Stimulated activated CD4-positive, alpha-beta T cell treated with anti-CD3 and anti-CD28 coated beads, TNF-alpha, amount 100 ng/mL, for 1 hour (primary cell): ENCODE measurements at places on chromosomes 7 and 10.
A peak's percentile ranks its signal among the peaks of the same experiment; 100 is the strongest.

GRCh38 chr7:11343136-11343535 is 369.5 kb downstream of the PHF14 start:
- no peak for DNase-seq

- DNase-seq = no peak
These were observed 74.3 kb downstream of the SAMD9 start for GRCh38 chr7:93043385-93043985.

DNA sequence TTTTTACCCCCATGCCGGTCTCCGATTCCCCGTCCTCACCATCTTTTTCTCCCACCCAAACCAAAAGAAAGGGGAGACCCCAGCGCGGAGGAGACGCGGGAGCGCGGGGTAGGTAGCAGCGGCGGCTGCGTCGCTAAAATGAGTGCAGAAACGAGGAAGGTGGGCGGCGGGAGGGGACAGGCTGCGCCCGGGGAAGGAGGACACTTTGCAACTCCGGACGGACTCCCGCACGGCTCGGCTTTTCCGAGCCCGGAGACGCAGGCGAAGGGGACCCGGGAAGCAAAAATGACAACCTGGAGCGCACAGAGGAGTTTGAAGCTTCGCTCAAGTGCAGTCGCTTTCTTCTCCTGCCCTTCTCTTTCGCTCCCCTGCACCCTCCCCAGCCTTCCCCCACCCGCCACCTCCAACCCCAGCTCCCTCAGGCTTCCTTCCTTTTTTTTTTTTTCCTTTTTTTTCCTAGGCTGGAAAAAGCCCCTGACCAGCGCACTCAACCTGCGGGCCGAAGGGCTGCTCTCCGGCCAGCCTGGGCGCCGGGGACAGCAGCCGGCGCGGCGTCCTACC is 453 bp downstream of the SFMBT2 start:
- peak; percentile 36 for DNase-seq

- DNase-seq = no peak
These were observed 12.7 kb upstream of the PDLIM1 start for GRCh38 chr10:95303535-95303934.

DNA sequence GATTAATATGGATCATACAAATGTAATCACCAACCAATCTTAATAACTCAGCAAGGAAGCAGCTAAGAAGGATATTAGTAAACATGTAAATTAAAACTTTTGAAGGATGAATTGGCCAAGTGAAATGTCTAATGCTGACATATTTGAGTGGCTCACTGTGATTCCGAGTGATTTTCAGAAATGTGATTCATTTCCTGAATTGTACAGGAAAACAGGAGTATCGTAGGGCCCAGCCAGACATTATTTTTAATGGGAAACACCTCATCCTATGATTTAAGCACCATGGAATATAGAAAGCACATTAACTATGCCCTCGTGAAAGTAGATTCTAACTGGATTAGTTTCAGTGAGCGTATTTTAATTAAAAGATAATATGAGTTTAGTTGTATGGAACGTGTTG is 82.3 kb downstream of the LHFPL3 start:
- DNase-seq = no peak

DNA sequence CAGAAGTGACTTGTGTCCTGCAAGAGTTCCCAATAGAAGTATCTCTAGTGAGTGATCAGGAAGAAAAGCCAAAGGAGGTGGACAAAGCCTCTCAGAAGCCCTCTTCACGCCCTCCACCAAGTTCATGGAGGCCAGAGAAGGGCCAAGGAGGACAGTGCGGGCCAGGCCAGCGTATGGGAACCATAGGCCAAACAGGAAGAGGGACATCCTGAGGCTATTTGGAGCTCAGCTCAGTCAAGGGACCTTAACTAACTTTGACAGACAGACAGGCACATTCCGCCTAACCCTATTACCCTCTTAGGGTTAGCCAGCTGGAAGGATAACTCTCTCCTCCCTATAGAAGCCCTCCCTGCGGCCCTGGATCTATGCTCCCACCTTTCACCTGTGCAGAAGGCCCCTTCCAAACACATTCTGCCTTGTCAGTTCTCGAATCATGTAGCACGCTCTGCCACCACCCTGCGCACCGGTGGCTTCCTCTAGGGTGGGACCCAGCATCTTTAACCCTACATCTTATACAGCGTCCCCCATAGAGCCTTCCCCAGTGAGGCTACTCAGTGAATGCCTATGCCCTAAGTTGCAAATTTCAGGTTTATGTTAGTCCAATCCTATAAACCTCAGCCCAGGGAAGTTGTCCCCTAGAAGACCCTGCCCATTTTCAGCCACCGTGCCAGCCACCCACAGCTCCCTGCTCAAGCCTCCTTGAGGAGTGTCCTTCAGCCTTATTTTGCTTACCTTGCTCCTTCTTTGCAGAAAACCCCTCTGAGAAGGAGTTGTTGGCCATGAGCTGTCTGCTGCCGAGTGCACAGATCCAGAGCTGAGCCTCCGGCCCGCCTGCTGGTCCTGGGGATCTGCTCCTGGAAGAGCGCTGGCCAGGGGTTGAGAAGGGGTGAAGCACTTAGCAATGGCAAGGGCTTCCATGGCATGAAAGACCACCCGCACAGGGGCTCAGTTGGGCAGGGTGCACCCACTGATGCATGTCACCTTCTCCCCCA is 36.9 kb downstream of the FRMPD2 start:
- no peak for DNase-seq

- DNase-seq = no peak
These were observed 2.5 kb upstream of the LFNG start for GRCh38 chr7:2517026-2517425.

DNA sequence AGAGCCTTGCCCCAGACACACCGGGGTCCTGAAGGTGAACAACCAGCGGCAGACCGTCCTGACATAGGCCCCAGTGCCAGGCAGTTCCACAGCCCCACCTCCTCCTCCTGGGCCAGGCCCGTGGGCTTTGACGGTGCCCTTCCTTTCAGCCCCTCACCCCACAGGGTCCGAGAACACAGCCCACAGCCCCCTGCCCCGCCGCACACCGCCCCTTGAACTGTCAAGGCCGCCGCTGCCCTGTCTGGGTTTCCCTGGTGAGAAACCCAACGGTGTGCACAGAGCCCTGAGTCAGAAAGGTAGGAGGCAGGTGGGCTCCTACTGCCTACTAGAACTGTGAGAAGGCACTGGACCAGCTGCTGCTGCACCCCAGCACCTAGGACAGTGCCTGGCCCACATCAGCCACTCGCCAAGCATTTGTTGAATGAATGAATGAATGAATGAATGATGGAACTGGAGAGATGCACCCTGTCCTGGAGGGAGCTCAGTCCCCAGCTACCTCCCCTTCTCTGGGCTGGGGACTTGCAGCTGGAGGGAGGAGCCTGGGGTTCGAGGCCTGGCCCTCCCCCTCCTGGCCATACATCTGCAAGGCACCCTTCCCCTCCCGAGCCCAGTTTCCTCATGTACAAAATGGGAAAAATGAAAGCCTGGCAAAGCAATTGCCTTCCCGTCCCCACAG is 117.9 kb downstream of the SLIT1 start:
- no peak for DNase-seq

GRCh38 chr10:24574578-24575155 is 149.0 kb downstream of the ARHGAP21 start:
- DNase-seq = no peak

DNA sequence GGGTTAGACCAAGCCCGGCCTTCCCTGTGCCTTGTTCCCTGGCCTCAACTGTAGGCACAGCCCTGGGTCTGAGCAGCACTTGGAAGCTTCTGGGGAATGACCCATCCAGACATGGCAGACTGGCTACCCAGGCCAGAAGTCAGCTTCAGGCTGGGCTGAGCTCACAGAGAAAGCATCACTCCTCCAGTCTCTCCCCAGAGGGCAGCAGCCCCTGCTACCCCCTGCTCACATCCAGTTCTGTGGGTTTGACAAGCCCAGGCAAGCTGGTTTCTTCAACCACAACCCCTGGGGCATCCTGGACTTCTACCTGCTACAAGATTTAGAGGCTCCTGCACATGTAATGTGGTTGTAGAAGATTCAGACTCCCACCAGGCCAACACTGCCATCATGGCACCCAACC is 9.0 kb downstream of the C10orf71 start:
- DNase-seq = no peak

- DNase-seq = no peak
These were observed 23.9 kb downstream of the FAM171A1 start for GRCh38 chr10:15347150-15347549.

DNA sequence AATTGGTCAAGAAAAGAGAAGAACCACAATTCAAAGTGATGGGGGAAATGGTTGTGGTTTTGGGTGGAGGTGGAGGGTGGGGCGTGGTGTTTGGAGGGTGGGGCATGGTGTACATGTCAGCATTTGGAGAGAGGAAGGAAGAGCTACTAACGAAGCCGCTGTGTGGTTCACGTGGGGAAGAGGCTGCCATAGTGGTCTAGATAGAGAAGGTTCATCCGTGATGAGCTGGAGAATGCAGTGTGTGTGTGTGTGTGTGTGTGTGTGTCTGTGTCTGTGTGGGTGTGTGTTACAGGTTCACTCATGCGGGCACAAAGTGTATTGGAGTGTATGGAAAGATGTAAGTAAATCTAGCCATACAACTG is 6.1 kb upstream of the VCL start:
- DNase-seq = peak; percentile 43

DNA sequence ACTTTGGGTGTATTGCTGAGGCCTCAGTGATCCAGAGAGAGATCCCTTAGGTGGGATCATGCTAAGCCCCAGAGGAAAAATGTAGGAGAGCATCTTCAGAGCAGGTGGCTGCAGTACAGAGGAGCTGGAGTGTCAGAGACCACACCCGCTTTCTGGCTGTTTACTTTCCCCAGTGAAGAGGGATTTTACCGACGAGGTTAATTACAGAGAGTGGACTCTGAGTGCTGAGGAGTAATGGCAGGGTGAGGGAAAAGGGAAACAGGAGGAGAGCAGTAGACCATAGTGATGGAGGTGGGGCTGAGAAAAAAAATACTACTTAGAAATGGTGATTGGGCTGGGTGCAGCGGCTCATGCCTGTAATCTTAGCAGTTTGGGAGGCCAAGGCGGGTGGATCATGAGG is 43.3 kb upstream of the HBP1 start:
- no peak for DNase-seq

DNA sequence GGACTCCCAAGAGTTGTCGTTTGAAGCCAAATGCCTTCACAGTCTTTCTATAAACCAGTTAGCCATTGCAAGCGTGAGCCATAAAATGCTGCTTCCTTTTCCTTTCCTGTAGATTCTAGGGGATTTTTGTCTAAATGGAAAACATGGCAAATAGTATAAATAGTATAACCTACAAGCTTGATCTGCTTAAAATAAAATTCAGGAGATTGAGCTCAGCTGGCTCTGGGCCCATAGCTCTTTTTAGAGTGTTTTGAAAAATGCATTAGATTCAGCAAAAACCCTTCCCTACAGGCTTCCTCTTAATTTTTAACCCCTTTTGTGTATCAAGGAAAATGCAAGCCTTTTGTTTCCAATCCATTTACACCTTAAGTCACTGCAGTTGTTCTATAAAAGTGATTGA is 190.1 kb upstream of the GDF10 start:
- no peak for DNase-seq

- DNase-seq = no peak
These were observed 69.4 kb downstream of the PTPRE start for GRCh38 chr10:127976286-127976685.

GRCh38 chr10:120455004-120455403 is 2.0 kb upstream of the PLPP4 start:
- no peak for DNase-seq

DNA sequence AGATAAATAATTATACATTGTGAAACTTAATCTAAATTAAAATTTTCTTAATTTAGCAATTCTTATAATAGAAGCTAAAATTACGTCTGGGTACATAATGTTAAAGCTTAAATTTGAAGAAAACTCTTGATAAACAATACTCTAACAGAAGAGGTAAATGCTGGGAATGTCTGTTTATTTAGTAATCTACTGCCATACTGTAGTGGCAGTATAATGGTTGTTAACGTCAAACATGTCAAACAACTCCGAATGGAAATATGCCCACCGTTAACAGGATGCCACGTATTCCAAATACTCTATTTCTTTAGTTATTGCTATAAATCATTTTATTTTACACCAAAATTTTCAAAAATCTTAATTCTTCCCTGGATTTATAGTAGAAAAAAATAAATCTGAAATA is 40.0 kb upstream of the PTPN12 start:
- no peak for DNase-seq

GRCh38 chr10:58638388-58638787 is 125.7 kb downstream of the BICC1 start:
- no peak for DNase-seq

DNA sequence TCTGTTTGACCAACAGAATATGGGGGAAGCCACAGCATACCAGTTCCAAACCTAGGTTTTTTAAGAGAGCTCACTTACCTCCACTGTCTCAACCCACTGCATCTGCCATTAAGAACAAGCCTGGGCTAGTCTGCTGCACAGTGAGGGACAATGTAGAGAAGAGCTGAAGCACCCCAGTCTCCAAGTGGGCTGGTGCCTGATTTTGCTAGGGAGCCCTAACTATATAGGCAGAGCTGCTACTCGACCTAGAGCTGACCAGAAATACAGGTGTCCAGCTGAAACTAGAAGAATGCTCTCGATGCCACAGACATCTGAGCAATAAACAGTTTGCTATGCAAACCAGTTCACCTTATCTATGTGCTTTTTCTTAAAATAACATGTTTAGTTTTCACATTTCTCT is 106.9 kb upstream of the BET1 start:
- no peak for DNase-seq

GRCh38 chr10:76337641-76338040 is 906.2 kb downstream of the LRMDA start:
- DNase-seq = no peak

DNA sequence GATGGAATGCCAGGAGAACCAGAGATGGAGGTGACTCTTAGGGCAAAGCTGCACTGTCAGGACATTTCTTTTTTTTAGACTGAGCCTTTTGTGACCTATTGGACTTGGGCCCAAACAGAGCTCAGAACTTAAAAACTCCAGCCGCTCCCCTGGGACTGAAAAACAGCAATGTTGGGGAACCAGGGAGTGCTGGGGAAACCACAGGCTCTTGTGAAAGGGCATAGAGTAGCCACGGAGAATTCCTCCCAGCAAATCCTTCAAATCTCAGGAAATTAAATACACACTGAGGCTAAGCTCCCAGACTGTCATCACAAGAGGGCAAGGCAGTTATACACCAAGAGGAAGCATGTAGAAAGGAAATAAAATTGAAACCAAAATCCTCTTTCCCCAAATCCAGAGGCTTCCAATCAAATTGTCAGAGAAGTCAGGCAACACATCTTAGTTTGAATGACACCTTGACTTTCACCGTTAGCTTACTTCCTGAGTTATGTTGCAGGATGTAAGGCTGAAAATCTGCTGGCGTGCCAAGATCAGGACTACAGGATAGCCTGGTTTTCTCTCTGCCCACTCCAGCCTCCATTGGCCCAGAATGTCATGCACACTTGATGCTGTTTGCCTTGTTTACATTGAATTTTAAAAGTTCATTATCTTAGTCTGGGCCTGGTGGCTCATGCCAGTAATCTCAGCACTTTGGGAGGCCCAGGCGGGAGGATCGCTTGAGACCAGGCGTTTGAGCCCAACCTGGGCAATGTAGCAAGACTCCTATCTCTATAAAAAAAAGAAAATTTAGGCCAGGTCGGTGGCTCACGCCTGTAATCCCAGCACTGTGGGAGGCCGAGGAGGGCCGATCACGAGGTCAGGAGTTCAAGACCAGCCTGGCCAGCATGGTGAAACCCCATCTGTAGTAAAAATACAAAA is 2.6 kb upstream of the RFC2 start:
- no peak for DNase-seq
